Activated T-helper 2 cell treated with anti-CD3 and anti-CD28 coated beads, Interferon-gamma antibody, Interleukin-2, Interleukin-4, amounts not matched to agents 10 μg/mL and 5 μg/mL and 100 μg/mL, durations not matched to agents 14 hours and 24 hours and 36 hours (primary cell): ENCODE measurements at places on chromosomes 3 and 15. TPM values are rescaled to one million over a fixed set of nuclear protein-coding genes. Genes with fewer than 3 reads are reported as not detected.
A peak's percentile ranks its signal among the peaks of the same experiment; 100 is the strongest.

DNA sequence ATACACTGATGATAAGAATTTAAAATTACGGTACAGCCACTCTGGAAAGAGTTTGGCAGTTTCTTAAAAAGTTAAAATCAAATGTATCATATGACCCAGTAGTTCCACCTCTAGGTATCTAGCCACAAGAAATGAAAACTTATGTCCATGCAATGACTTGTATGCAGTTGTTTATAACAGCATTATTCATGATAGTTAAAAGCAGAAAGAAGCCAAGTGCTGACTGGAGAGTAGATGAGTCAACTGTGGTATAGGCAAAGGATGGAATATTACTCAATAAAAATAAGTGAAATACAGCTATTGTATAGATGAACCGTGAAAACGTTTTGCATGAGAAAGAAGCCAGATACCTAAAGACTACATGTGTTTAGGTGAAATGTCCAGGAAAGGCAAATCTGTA is 14.8 kb downstream of the GPR87 start:
- DNase-seq: no peak

GRCh38 chr3:157351981-157352380 is 84.7 kb upstream of the PTX3 start:
- DNase-seq: no peak

- DNase-seq: no peak
Observed at GRCh38 chr15:60345598-60345997, 52.2 kb downstream of the ANXA2 start.

GP9 gene
- not detected in 2 replicates for total RNA-seq

- DNase-seq: no peak
Observed at GRCh38 chr15:70063261-70063925, 34.3 kb downstream of the TLE3 start.

CD200 gene
- 60.3 and 63.3 TPM in 2 replicates for total RNA-seq

ARL13B gene
- total RNA-seq: 13.4 and 17.4 TPM in 2 replicates

DNA sequence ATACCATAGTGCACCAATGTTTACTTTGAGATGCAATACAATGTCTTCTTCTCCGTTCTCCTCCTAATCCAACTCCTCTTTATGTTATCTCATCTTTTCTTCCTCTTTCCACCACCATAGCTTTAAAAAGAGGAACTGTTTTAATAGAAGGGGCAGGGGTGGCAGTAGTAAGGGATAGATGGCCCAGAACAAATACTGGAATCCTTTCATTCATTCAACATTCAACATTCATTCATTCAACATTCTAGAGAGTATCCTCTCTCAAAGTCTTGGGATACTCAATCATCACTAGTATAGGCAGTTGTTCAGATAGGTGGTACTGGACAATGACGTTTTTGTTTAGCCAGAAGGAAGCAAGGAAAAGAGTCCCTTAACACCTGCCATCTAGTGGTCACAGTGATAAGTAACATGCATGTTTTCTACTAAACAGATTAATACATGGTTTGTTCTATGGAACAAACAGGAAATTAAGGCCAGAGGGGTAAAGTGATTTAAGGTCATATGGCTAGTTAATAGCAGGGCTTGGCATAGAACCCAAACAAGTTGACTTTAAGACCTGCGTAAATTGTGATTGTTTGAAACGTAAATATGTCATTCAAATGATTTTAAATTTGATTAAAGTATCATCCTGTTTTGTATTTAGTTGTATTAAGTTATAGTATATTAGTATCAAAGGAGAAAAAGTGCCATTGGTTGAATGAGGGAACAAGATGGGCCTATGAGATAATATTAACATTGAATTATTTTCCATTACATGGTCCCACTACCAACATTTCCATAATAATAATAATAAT is 26.9 kb upstream of the EHHADH start:
- no peak for DNase-seq

- DNase-seq: no peak
Observed at GRCh38 chr3:127491909-127492308, 98.6 kb downstream of the TPRA1 start.

DNA sequence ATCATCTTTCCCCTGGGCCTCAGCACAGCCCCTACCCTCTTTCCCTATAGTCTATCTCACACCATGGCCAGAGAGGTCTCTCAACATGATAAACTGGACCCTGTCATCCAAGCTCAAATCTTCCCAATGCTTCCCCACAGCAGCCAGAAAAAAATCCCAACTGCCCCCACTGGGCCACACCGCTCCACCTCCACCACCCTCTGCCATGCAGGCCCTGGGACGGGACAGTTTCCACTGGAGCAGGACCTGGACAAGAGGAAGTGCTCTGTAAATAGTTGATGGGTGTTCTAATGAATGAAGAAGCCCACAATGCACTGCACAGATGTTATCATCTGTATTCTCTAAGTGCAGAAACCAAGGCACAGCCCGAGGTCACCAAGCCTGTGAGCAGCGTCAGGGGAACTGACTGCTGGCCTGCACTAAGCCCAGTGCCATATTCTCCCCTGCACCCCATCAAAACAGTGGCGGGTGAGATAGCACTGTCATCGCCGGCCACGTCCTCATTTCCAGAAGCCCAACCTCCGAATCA is 161.1 kb downstream of the NUP210 start:
- no peak for DNase-seq

INAFM2 gene
- 16.7 and 17.9 TPM in 2 replicates for total RNA-seq

DNA sequence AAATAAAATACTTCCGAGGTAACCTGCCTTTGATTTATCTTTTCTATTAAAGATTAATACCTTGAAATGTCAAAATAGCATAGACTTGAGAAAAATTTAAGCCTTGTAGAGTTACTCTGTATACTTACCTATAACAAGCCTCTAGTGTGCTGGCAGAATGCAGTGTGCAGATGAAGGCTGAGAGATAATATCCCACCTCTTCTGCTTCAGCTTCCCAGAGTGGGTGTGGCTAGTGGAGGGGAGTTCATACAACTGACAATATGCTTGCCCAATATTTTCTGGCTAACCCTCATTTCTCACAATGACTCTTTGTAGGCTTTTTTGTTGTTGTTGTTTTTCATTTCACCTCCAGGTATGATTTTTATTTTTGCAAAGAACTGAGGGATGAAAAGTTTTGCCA is 15.7 kb upstream of the ZBTB20 start:
- no peak for DNase-seq

- DNase-seq: peak; percentile 69
Observed at GRCh38 chr3:194255252-194256039, 95.7 kb downstream of the CPN2 start.

CORO2B gene
- 0.41 and 0.43 TPM in 2 replicates for total RNA-seq
